D341Med (cell line): ENCODE measurements at places on chromosomes 7 and 10.
A peak's percentile ranks its signal among the peaks of the same experiment; 100 is the strongest.

DNA sequence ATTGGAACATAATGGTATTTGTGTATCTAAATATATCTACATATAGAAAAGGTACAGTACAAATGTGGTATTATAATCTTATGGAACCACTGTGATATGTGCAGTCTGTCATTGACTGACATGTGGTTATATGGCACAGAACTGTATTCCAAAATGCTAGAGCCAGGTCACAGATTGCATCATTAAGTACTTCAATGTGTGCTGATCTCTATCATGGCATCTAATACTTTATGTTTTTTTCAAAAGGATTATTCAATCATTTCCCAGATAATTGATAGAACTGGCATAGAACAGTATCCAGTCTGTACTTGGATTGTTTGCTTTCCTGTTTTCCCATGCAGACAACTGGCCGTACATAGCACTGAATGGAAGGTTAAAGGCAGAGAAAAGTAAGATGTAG is 662.7 kb downstream of the PARD3 start:
- no peak for DNase-seq

- no peak for DNase-seq
These were observed 96.8 kb downstream of the PPP1R3C start for GRCh38 chr10:91536111-91536510.

DNA sequence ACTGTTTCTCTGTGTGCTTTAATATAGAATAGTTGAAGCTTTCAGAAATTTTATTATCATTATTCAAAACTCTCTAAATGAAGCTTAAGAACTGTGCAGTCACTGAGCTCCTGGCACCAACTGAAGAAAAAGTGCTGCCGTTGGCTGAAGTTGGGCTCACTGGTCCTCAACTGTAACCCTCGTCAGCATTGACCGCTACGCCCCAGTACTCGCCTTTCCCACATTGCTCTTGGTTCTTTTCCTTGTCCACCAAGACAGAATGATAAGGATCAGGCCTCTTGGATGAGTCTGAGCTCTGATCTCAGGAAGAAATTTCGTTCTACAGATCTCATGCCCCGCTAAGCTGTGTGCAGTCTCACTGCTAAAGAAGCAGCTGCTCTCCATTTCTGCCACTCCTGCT is 7.9 kb upstream of the TAF3 start:
- no peak for DNase-seq

DNA sequence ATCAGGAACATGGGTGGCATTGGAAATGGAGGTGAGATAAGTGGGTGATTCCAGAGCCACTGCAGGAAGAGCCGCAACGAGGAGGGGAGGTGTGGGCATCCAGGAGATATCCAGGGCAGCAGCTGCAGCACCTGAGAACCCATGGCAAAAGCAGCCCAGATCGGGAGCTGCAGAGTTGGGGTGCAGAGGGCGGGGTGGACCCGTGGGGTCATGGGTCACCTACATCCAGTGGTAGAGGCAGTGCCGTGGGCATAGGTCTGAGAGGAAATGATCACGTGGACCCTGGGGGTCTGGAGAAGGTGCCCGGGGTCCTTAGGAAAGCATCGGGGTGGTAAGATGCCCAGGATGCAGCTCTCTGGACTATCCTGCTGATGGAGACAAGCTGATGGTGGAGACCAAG is 530.0 kb downstream of the GLRX3 start:
- DNase-seq: no peak

DNA sequence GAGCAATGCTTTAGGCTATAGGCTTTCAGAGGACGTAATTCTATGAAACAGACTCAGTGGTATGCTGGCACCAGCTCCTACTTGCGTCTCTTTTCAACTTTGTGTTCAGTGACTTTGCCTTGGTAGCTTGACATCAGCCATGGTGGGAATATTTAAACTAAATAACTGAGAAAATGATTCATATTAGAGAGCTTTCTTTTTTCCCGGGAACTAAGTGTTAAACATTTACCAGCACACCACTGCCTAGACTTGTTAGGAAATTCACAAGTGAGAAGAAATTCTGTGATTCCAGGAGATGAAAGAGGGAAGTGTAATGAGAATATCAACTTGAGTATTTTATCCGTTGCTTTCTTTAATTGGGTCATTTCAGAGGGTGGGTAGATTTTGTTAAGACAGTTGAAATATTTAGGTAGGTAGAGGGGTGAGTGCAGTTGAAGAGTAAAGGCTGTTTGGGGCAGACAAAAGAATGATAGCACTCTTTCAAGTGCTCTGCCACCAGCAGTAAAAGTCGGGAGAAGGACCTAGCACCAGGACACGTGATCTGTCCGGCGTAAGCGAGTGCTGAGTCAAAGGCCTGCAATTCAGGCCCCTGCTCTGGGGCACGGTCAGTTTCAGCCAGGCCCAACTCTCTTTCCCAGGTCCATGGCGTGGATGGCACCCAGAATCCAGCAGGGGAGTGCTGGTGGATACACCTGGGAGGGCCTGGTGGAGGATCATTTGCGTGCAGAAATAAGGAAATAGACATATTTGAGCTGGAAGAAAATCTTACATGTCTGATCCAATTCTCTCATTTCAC is 206.3 kb downstream of the SNX10 start:
- DNase-seq: no peak

DNA sequence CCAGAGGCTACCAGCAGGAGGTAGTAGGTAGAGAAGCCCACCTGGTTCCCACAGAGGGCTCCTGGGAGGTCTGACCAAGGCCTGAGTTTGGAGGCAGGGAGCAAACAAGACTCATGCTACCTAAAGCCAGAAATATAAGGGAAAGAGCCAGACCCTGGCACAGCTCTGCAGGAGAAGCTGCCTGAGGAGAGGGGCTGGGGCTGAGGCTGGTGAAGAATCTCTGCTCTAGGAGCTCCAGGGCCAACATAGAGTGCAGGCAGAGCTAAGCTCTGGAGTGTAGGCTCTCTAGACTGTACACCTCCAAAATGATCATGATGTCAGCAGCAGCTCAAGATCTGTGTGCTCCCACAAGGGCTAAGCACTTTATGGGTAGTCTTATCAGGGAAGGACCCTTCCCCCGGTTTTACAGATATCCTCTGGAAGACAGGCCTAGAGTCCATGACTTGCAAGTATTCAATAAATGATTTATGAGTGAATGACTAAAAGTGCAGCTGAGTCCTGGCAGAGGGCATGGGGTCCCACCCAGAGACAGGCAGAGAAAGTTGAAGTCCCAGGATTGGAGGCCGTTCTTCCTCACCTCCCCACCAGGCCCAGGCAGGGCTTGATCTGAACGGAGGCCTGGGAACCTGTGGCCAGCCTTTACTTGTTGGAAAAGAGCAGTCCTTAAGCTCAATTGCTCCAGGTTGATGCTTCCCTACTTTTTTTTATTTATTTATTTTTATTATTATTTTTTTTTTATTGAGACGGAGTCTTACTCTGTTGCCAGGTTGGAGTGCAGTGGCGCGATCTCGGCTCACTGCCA is 71.5 kb upstream of the LRRC4 start:
- DNase-seq: no peak

DNA sequence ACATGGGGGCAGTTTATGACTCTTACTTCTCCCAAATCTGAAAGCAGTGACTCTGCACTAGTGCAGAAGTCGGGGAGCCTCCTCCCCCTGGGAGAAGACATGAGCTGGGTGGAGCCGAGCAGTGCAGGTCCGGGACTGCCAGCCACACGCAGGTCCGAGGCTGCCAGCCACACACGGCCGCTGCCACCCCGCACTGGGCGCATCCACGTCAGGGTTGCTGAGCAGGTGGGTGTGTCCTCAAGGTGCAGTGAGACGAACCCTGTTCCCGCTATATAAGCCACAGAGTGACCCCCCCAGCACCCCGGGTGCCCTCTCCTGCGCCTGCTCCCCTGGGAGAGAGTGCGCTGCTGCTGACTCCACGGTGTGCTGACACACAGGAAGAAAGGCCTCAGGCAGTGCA is 430.2 kb downstream of the PTPRN2 start:
- no peak for DNase-seq

- DNase-seq: no peak
These were observed 34.8 kb downstream of the MGMT start for GRCh38 chr10:129501652-129502436.

GRCh38 chr10:4094751-4095150 is 309.7 kb upstream of the KLF6 start:
- DNase-seq: no peak

DNA sequence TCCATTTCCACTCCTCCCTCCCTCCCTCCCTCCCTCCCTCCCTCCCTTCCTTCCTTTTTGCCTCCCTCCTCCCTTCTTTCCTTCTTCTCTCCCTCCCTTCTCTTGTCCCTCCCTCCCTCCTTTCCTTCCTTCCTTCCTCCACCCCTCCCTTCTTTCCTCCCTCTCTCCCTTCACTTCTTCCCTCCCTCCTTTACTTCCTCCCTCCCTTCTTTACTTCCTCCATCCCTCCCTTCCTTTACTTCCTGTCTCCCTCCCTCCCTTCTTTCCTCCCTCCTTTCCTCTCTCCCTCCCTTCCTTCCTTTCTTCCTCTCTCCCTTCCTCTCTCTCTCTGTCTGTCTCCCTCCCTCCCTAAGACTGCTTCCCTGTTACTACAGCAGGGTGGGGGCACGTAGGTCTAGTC is 598.6 kb upstream of the FOXK1 start:
- no peak for DNase-seq

GRCh38 chr10:27319752-27320431 is 79.3 kb upstream of the ACBD5 start:
- peak; percentile 41 for DNase-seq

DNA sequence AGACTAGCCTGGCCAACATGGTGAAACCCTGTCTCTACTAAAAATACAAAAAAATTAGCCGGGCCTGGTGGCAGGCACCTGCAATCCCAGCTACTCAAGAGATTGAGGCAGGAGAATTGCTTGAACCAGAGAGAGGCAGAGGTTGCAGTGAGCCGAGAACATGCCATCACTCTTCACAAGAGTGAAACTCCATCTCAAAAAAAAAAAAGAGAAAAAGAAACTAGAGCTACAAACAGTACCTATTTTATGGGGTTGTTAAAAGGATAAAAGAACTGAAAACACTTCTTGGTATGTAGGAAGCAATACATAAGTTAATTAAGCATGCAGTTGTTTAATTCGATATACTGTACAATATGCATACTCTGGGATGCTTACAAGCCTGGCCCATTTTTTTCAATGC is 216.9 kb downstream of the SORCS1 start:
- no peak for DNase-seq

DNA sequence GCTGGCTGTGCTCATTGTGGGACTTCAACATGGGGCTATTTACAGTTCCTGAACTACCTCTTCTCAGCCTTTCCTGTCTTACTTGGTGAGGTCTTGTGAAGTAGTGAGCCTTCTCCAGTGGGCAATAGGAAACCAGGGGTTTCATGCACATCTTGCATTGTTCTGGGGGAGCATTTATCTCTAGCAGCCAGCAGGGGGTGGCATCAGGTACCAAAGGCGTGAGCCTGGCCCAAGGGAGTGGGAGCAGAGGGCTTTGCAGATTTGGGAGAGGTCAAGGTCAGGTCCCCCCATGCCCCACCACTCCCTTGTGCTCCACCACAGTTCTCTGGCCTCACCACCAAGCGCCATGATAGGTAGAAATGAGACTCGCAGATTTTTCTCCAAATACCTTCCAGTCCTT is 85.4 kb upstream of the NPTX2 start:
- no peak for DNase-seq

GRCh38 chr10:1216574-1217236 is 160.5 kb downstream of the WDR37 start:
- DNase-seq: peak; percentile 17

DNA sequence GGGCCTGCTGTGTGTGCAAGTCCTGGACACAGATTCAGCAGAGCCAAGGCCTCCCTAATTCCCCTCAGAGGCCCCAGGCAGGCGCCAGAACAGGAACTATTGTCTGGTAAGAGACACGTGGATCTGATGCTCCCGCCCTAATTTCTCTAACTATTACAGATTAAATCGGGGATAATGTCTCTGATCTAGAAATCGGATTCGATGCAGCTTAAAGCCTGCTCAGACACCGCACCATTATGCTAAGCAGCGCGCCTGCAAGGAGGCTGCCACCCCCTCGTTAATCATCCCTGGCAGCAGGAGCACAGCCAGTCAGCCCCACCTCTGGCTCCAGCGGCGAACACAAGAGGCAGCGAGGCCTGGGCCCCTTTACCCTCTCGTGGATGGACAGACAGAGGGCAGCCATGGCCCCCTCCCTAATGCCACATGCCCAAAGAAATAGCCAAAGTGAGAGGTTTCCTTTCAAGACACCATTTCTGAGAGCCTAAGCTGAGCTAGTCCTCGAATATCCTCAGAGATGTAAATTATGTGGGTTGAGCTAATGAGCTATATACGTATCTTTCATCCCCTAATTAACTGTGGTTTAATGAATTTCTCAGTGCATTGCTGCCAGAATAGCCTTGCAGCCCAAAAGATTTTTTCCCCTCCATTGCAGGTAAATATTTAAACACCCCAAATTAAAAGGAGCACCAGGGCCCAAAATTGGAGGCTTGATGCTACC is 122.1 kb downstream of the GRID1 start:
- DNase-seq: peak; percentile 55

DNA sequence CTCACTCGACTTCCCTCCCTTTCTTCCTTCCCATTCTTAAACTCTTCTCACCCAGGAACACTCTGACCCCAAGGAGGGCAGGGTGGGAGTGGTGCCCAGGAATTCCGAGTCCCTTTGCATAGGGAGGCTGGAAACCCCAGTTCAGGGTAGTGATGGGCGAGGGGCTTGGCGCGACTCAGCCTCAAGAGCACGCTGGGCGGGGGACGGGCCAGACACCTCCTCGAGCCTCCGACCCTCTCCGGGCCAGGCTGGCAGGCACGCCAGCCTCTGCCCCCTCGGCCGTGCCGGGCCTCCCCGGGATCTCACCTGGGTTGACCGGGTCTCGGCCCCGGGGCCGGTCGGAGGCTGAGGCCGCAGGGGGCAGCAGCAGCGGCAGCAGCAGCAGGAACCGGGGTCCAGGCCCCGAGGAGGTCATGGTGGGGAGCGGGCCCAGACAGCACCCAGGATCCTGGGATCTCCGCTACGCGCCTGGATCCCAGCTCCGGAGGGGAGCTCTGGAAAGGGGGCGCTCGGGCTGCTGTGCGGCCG is 457 bp downstream of the PLOD3 start:
- DNase-seq: no peak

DNA sequence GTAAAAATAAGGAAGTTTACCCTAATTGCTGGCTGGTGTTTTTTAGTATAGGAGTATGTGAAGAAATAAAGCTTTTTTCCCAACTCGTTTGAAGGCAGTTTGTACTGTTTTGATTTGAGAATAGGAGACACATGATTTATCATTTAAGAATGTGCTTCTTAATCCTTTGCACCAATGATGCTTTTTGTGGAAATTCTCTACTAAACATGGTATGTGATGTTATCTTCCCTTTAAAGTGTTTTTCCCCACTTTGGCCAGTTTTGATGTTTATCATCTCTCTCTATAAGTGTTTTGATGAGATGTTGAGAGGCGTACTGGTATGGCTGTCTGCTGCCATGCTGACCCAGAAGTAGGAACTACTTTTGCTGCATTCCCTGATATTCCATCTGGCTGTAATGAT is 85.1 kb downstream of the SUGCT start:
- DNase-seq: no peak

DNA sequence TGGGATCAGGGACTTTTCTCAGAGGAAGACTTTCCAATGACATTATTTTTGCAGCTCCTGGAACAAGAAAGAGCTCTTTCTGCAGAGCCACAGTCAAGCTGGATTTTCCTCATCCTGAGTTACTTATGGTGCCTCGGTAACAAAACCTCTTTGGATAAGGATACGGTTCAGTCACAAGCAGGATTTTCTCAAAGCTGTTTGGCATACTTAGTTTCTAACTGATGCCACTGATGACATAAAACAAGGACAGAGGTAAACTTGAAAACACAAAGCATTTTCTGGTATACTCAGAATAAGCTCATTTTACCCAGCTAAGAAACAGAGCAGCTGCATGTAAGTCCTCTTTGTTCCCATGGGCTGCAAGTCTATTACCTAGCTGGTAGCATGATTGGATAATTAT is 340.9 kb upstream of the MEOX2 start:
- DNase-seq: no peak

- DNase-seq: no peak
These were observed 60.8 kb downstream of the ZNF438 start for GRCh38 chr10:30970760-30971460.
